ENCODE measurements at places on chromosomes 2 and 18.

DNA sequence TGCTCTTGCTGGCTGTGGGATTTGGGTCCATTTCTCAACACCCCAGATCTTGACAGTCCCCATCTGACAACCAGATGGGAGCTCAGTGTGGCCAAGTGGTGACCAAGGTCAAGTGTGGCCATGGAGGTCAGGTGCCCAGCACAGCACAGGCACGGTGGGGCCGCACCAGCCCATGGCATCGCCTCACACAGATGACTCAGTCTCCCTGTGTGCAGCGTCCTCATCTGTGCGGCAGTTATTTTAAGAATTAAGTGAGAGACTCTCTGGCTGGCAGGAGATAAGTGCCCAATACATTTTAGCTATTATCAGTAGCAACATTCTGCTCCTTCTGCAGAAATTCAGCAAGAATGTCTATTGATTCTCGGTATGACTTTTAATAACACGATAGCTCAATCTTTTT is 167.2 kb downstream of the DDX1 start:
- DNase-seq: no peak

- no peak for DNase-seq
Observed at GRCh38 chr2:46462936-46463335, 16.4 kb upstream of the TMEM247 start.

DNA sequence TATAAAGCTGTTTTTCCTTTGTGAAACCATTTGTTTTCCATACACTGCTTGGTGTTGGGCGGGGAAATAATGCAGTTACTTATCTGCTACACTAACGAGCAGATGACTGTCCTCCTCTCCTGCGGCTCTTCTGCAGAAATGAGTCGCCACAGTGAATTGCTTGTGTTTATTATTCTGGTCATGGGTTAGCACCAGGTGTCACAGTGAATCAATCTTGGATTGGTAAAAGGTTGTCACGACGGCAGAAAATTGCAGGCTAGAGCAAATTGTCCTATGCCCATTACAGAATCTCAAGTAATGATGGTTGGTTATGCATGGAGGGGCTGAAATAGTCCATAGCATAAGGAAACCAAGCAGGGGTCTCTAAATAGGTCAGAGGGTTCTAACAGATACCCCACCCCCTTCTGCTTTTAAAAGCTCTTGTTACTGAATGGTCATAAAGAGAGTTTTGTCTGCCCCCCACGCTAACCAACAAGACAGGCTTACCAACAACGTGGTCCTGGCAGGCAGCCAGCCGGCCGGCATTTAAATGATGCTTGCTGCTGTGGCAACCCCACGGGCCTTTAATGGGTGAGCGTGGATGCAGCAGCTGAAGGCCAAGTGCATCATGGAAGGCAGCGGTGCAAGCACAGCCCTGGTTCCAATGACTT is 29.5 kb downstream of the RAB31 start:
- DNase-seq: no peak

GRCh38 chr2:65500310-65501040 is 68.1 kb upstream of the SPRED2 start:
- DNase-seq: no peak

GRCh38 chr2:131022731-131023130 is 70.5 kb downstream of the FAM168B start:
- DNase-seq: no peak

- no peak for DNase-seq
Observed at GRCh38 chr2:45697190-45697589, 45.7 kb downstream of the PRKCE start.

DNA sequence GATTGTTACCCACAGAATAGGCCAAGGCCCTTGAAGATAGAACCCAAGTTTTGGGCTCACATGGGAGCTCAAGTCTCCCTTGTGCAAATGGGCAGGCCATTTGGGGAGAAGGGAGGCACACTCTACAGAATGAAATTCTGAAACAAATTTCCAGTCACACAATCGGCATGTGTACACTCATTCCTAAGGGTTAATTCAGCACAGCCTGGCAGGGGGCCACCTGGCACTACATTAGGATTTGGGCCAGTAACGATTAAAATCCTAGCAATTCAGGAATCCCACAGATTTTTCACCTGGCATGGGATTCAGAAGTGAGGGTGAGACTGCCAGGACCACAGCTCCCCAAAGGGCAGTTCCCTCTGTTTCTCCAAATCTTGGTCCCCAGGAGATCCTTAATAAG is 46.4 kb downstream of the BMP10 start:
- no peak for DNase-seq

DNA sequence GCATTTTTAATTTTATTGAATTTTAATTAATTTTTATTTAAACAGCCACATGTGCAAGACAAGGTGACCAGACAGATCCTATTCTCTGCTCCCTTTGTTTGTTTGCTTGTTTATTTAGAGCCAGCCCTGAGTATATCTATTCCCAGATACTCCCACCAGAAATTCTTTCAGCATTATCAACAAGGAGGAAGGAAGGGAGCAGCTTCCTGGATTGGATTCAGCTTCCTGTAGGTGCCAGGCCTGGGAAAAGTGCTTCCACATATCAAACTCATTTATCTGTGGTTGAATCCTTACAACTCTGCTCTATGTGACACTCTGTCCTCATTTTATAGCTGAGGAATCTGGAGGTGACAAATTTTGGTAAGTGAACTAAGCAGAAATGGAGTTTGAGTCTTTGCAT is 60.5 kb upstream of the KLF7 start:
- no peak for DNase-seq

DNA sequence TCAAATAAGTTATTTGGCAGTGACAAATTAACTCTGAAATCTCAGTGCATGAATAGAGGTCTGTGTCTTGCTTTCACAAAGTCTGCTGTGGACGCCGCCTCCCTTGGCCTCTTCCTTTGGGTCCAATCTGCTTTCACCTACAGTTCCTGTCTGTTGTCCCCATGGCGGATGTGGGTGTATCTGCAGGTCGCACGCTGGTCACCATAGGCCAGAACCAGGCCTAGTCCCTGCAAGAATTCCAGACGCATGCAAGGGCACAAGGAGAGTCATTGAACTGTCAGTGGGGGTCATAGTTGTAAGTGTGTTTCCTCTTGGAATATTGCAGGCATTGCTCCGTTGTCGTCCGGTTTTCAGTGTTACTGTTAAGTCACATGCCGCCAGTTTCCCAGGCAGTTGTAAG is 7.4 kb downstream of the SOCS6 start:
- DNase-seq: no peak

Measured in GM12892 (cell line).